Muscle of leg (tissue), 16 donors: ENCODE measurements at places on chromosomes 7 and 10. TPM values are rescaled to one million over a fixed set of nuclear protein-coding genes. Genes with fewer than 3 reads are reported as not detected.

CFAP70 gene
- 1.4 TPM for polyA plus RNA-seq

MPP7 gene
- 4.1 TPM for polyA plus RNA-seq

INSYN2A gene
- 0.83 TPM for polyA plus RNA-seq

DBF4 gene
- 10.1 TPM for polyA plus RNA-seq

DRGX gene
- polyA plus RNA-seq = not detected

PPP1R17 gene
- not detected for polyA plus RNA-seq

EPHB6 gene
- 13.4 TPM for polyA plus RNA-seq

SLC26A4 gene
- 1.1 TPM for polyA plus RNA-seq

TMEM229A gene
- polyA plus RNA-seq = not detected

NANOS1 gene
- 8.5 TPM for polyA plus RNA-seq

IDI2 gene
- polyA plus RNA-seq = not detected

UPK3BL1 gene
- polyA plus RNA-seq = 2.2 TPM

HABP2 gene
- polyA plus RNA-seq = 0.05 TPM

DNA sequence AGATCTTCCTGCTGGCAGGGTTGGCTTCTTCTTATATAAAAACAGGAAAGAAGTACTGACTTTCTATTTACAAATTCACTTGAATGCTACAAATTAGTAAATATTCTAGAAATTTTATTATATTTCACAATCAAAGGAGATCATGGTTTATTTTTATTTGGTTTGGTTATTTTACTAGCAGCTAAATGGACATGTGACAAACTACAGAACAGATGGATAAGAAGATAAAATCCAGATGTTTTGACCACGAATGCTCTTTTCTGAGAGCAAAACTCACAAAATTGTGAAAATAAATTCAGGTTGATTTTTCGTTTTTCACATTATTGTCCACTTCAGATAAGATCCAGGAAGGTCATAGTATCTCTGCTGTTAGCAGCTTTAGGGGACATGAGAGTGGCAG lies 55.4 kb downstream of the CACNA2D1 start:
- DNase-seq = peak; percentile 42

DNA sequence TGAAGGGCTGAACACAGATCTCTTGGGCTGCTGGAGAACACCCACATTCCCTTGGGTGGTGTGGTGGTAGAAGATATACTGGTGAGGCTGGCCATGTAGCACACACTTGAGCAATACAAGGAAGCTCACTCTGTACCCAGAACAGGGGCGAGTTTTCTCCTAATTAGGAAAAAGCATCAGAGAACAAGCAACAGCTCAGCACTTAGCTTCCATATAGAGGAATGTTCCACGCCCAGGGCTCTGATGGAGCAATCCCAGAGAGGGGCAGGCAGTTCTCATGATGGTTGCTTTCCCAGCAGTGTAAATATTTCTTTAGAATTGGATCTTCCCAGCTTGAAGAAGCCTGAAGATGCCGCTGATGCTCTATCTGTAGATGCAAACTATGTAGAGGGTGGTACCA lies 21.0 kb upstream of the PNLIP start:
- DNase-seq = no peak

DNA sequence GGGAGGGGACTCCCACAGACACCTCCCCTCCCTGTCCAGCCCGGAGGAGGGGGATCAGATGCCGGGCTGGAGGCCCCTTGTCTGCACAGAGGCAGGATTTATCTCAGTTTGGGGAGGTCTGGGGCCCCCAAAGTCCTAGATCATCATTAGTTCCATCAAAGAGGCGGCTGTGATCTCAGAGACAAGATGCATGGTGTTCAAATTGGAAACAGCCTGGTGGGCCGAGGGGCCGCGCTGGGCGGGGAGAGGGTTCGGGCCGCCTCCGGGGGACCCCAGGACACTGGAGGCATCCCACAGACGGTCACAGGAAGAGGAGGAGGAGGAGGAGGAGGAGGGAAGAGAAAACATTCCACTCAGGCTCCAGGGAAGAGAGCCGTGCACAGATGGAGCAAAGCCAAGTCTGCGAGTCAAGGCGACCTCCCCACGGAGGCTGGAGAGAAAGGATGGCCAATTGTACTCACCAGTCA lies 69.5 kb upstream of the CUX1 start:
- no peak for DNase-seq

- no peak for DNase-seq
Observed at GRCh38 chr10:86072413-86072812, 294.2 kb downstream of the GRID1 start.

GRCh38 chr7:114182837-114183236 lies 231.8 kb upstream of the FOXP2 start:
- DNase-seq = peak; percentile 11

DNA sequence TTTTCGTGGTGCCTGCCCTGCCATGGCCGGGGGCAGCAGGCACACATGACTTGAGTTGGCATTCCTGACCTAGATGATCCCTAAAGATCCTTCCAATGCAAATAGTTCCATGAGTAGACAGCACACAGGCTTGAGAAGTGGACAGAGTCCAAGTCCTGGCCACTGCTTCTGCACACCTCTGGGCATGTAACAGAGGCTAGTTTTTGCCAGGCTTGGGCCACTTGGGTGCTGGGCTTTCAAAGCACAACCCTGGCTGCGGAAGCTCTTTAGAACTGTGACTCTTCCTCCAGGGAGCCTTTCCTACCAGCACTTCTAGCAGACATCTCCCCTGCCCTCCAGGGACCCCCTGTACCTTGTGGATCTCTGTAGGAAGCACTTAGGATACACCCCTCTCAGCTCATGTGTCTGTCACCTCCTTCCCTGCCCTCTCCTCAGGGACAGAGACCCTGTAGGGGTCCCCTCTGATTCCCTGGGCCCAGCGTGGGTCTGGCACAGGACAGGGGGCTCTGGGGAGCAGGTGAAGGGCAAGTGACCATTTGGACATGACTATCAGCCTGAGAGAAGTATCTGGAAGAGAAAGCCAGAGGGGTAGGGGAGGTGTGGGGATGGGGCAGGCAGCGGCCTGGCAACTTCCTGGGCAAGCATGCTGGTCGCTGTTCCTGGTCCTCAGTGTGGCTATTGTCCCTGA lies 36.2 kb downstream of the ZCCHC24 start:
- no peak for DNase-seq

DNA sequence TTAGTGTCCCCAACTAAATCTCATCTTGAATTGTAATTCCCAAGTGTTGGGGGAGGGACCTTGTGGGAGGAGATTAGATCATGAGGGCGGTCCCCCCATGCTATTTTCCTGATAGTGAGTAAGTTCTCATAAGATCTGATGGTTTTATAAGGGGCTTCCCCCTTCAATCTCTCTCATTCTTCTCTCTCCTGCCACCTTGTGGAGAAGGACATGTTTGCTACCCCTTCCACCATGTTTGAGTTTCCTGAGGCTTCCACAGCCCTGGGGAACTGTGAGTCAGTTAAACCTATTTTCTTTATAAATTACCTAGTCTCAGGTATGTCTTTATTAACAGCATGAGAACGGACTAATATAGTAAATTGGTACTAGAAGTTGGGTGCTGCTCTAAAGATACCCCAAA lies 365.6 kb downstream of the ANKRD7 start:
- no peak for DNase-seq

- DNase-seq = peak; percentile 13
Observed at GRCh38 chr7:105256761-105257231, 131.9 kb downstream of the SRPK2 start.

DNA sequence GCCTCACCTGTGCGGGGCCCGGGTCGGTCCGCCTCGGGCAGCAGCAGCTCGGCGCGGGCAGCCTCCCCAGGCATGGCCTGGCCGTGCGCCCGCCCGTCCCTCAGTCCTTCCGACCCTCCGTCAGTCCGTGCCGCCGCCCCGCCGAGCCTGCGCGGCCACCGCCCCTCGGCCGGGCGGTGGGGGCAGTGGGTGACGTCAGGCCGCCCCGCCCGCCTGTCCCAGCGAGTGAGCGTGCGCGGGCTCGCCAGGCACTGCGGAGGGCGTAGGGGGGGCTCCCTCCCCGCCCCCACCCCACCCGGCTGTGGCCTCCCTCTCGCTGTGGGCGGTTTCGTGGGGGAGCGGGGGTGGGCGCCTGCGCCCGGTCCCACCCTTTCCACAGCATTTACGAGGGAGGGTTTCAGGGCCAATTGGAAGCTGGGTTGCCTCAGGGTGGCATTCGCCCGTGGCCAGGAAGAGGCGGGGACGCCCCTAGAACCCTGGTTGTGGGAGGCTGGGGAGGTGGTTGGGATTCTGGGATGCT lies at the start of gene NACAD:
Gene NACAD (minus strand): TSS at position 149 of the 520 bp plus-strand sequence. CDS start 75 bp downstream, at position 74.
- DNase-seq = peak; percentile 77

DNA sequence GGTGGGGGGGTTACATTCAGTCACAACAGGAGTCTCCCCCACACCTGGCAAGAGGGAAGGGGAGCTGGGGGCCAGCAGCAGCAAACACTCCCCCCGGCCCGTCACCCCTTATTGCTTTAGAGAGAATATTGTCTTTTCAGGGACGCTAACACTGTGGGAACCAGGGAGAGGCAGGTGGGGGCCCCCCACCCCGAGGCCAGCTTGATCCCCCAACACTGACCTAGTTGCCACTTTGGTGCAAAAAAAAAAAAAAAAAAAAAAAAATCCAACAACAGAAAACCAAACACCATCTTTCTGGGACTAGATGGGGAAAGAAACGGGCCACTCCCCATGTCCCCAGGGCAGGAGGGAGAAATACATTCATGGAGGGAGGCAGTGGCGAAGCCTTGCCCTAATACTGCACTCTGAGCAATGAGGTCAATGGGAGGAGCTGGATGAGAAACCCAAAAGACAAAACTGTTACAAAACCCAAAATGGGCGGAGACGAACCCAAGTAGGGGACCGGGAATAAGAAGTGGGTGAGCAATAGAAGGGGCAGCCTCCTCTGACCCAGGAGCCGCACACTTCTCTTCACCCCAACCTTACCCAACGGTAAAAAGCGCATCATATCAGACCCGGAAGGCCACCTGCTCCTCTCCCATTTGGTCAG lies 6.5 kb downstream of the GNB2 start:
- peak; percentile 69 for DNase-seq

DNA sequence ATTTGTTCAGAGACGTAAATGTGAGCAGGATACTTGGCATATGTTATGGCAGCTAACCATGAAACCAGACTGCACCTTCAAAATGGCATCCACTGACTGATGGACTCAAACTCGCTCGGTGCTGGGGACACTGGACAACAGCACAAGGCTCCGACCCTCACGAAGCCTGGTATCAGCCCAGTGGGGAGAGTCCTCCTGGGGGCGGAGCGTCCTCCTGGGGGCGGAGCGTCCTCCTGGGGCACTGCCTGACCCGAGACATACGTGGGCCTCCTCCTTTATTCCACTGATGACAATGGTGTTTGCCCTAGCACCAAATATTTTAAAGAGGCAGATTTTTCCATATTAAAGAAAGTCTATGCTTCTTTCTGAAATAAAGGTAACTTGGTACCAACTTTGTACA lies 39.5 kb downstream of the ESYT2 start:
- no peak for DNase-seq

DNA sequence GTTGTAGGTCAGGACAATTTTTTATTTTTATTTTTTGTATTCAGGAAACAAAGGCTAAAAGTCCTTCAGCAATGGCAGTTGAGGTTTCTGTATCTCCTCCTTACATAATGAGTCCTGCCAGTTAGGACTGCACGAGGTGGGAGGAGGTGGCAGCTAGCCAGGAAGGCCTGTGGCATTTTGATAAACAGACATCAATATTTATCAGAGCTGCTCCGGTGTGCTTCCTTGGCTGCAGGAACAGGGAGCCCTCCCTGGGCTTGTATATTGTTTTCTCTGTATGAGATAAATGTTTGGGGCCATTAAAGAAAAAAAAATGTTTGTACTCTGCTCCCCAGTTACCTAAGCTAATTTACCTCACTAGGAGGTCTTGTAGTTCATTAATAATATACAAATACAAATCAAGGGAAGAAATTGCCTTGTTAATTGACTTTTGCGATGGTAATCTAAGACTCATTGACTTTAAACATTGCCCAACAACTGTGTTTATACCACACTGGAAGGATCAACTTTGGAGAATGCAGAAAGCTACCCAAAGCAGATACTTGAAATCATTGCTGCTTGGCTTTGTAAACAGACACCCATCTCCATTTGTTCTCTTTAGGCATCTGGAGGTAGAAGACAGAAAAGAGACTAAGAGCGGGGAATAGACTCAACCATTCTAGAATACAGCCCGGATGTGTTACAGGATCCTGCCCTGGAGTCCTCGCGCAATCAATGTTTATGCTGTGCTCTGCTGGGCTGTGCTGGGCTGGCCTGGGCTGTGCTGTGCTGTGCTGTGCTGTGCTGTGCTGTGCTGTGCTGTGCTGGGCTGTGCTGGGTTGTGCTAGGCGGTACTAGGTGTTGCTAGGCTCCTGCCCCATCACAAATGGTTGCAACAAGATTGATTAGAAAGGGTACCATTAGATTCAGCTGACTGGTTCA lies 36.5 kb upstream of the PDZD8 start:
- DNase-seq = no peak

DNA sequence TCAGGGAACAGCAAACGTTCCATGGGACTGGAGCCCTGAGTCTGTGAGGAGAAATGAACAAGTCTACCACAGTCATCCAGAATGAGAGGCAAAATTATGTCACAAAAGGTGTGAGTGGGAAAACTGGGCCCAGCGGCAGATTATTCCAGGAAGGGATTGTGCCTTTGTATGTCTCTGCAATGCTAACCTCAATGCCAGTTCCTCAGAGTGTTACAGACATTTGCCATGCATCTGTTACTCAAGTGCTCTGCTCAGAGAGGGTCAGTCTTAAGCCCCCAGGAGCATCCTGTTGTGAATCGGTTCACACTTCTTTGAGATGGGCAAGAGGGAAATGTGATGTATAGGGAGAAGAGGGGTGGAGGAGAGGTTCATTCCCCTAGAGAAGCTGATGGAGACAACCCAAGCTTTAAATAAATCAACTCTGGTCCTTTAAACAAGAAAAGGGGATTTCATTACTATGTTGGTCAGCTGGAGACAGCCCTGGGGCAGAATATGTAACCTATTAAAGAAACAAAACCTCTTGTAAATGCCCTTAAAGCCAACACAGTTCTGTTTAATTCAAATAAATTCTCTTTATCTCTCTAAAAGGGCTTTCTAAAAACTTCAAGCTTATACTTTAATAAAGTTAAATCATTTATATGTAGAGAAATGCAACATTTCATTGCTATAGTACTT lies 85.9 kb upstream of the GRB10 start:
- DNase-seq = no peak

- no peak for DNase-seq
Observed at GRCh38 chr10:119090968-119091367, 10.4 kb upstream of the EIF3A start.

- no peak for DNase-seq
Observed at GRCh38 chr10:77556990-77557601, 80.5 kb downstream of the KCNMA1 start.

GRCh38 chr7:1424041-1424440 lies 35.2 kb downstream of the MICALL2 start:
- DNase-seq = no peak

GRCh38 chr7:104185346-104185745 lies 22.5 kb downstream of the ORC5 start:
- DNase-seq = no peak
